Trophoblast cell (in vitro differentiated cells and primary cell): ENCODE measurements at places on chromosomes 1 and 21.

DNA sequence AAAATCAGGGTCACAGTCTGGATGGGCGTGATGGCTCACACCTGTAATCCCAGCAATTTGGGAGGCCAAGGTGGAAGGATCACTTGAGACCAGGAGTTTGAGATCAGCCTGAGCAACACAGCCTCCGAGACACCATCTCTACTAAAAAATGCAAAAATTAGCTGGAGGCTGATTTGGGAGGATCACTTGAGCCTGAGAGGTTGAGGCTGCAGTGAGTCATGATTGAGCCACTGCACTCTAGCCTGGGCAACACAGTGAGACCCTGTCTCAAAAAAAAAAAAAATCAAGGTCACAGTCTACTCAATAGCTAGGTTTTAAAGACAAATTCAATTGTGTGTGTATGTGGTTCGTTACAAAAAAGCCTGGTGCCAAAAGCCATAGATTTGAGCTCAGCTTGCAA lies 34.4 kb downstream of the TRIM67 start:
- DNase-seq: peak; percentile 14

DNA sequence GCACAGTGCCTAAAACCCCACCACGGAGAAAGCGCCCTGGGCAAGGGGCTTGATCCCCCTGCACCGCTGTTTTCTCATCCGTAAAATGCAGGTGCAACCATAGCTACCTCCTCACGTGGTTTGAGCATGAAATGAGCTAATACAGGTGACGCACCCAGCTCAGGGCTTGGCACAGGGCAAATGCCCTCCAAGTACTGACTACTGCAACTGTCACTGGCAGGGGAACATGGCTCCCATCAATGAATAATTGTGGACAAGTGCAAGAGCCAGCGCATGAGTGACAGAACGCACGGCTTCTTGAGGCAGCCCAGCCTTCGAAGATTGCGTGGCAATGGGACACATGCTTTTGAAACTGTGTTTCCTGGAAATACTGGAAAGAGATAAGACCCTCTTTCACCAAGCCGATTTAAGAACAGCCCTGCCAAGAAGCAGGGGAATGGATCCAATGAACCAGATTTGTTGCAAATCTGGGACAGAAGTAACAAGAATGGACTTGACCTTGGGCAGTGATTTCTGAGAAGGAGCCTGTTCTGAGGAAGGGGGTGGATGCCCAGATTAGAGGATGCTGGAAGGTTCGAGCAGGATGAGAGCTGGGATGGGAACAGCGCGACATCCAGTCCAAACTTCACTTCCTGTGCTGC lies 92.8 kb upstream of the IFFO2 start:
- no peak for DNase-seq

- no peak for DNase-seq
Observed at GRCh38 chr1:228337031-228337564, 69.5 kb downstream of the TRIM11 start.

DNA sequence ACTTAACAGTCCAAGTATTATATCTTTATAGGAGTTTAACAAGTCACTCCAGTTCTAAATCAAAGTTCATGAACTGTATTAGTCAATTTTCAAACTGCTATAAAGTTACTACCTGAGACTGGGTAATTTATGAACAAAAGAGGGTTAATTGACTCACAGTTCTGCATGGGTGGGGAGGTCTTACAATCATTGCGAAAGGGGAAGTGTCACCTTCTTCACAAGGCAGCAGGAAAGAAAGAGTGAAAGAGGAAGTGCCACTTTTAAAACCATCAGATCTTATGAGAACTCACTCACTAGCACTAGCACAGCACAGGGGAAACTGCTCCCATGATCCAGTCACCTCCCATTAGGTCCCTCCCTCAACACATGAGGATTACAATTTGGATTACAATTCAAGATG lies 70.0 kb downstream of the CLCA4 start:
- DNase-seq: no peak

DNA sequence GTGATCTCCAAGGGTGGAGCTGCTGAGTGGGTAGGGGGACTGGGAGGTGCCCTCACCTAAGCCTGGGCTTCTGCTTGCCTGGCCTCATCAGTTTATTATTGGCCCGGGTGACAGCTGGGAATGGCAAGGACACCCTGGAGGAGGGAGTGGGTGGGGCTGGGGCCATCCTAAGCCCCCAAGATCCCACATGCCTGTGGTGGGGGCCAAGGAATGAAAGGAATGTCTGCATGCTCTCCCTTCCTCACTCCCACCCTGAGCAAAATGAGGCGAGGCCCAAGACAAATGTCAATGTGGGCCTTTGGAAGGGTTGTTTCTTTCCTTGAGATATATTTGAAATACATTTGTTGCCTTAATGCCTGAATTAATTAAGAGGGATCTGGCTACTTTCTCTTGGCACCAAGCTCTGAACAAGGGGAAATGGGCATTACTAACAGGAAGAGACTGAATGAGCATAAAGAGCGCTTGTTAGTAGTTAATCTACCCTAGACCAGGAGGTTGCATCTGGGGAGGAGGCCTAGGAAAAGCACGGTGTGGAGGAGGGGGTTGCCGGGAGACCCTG lies 19.7 kb upstream of the CHI3L1 start:
- no peak for DNase-seq

DNA sequence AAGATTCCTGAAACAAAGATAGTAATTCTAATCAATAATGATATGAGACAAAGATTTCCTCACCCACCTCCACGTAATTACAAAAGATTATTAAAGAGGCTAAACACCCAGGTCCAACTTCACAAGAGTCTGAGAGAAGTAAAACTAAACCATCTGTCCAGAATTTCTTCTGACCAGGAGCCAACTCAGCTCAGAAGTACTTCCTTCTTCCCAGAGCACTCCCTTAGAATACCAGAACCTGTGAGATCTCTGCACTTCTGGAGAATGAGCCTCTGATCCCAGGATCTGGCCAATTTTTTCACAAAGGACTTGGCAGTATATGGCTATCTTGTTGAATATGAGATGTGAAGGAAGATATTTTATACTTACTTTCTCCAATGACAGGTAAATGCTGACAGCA lies 120.6 kb upstream of the PALMD start:
- DNase-seq: no peak

DNA sequence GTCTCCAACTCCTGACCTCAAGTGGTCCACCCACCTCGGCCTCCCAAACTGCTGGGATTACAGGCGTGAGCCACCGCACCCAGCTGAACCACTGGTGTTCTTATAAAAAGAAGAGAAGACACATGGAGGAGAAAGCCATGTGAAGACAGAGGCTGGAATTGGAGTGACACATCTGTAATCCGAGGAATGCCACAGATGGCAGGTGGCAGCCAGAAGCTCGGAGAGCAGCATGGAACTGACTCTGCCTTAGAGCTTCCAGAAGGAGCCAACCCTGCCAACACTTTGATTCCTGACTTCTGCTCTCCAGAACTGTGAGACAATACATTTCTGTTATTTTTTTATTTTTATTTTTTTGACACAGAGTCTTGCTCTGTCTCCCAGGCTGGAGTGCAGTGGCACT lies 59.0 kb upstream of the ATP2B4 start:
- DNase-seq: peak; percentile 54

DNA sequence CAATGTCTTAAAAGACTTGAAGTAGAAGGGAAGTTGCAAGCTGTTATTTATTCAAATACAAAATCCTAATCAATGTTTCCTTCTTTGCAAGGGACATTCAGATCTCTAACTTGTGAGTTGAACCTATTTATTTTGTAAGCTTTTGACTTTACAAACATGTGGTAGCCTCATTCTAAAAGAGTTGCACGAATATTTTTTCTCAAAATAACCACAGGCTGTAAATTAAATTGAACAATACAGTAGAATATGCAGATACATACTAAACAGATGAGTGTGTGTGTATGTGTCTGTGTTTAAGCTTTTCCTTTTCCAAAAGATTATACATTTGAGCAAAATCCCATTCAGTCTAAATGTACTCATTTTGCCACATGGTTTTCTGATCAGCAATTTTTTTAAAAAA lies 4.8 kb upstream of the DYNLT5 start:
- DNase-seq: no peak

- DNase-seq: no peak
Observed at GRCh38 chr1:193740762-193741161, 554.3 kb upstream of the B3GALT2 start.

DNA sequence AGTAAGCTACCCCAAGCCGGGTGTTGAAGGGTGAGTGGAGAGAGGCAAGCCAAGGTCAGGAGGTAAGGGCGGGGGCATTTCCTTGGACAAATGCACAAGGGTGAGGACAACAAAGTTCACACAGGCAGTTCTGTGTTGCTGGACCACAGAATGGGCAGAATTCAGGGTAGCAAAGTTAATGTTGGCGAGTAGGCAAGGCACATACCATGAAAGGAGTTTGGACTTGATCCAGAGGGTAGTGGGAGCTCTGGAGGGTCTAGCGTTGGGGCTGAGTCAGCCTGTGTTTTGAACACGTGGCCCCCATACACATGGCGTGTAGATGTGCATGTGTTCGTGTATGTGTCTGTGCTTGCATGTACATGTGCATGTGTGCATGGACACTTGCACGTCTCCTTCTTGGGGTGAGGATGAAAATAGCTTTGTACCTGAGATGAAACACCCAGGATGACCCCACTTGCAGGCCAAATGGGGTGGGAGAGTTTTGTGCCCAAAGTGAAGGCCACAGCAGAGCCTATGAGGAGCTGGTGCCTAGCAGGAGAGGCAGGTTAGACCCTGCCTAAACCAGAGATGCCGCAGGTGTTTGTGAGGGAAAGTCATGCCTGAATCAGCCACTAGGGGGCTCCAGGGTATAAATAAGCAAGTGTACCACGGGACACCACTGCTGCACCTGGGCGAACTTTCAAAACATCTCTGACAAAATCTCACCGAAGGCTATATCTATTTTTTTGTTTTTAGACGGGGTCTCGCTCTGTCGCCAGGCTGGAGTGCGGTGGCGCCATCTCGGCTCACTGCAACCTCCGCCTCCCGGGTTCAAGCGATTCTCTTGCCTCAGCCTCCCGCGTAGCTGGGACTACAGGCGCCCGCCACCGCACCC lies 21.8 kb downstream of the SLC27A3 start:
- peak; percentile 71 for DNase-seq

- DNase-seq: no peak
Observed at GRCh38 chr1:20732071-20732587, 374 bp downstream of the SH2D5 start.

DNA sequence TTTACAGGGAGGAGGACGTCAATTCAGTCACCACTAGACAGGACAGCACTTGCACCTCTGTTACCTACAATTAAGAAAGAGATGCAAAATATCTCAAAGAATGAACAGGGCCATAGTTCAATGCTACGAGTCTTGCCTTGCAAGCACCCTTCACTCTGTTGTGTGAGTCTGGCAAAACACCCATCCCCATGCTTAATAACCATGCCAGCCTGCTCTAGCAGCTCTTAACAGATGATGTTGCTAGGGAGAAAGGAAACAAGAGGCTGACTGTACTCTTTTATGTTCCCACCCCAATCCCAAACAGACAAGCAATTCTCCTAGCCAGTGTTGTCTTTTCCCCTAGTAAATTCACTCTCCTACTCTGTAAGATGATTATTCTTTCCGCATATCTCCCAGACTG lies 5.3 kb downstream of the CBR1 start:
- no peak for DNase-seq

GRCh38 chr1:147545133-147545532 lies 3.8 kb downstream of the BCL9 start:
- DNase-seq: no peak

- DNase-seq: peak; percentile 22
Observed at GRCh38 chr1:204102739-204103430, 30.0 kb downstream of the SOX13 start.

DNA sequence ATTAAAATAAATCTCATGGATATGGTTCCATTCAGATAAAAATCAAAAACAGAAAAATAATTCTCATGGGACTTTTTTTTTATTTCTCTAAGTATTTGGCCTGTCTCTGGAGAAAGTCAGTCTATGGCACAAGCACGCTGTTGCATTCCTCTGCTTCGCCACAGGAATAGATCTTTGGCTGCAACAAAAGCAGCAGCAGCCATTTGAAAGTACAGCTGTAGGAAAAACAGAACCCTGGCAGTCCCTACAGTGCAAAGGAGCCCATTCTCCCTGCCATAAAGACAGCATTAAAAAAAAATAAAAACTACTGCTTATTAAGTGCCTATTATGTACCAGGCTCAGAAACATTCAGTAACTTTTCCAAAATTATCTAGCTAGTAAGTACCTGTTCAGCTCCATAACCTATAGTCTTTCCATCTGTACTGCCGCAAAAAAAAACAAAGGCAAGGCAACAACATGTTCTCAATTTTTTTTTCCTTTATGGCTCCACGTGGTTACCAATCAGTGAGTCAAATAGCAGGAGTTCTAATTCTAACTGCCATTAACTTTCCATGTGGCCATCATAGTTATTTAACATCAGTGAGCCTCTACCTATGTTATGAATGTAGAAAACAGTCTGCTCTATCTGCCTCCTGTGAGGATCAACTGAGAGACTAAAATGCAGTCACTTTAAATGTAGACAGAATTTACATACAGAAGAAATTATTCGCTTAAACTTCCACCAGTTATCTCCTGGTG lies 22.7 kb downstream of the SLC35D1 start:
- DNase-seq: no peak

- no peak for DNase-seq
Observed at GRCh38 chr21:32951041-32951440, 74.7 kb upstream of the OLIG2 start.

DNA sequence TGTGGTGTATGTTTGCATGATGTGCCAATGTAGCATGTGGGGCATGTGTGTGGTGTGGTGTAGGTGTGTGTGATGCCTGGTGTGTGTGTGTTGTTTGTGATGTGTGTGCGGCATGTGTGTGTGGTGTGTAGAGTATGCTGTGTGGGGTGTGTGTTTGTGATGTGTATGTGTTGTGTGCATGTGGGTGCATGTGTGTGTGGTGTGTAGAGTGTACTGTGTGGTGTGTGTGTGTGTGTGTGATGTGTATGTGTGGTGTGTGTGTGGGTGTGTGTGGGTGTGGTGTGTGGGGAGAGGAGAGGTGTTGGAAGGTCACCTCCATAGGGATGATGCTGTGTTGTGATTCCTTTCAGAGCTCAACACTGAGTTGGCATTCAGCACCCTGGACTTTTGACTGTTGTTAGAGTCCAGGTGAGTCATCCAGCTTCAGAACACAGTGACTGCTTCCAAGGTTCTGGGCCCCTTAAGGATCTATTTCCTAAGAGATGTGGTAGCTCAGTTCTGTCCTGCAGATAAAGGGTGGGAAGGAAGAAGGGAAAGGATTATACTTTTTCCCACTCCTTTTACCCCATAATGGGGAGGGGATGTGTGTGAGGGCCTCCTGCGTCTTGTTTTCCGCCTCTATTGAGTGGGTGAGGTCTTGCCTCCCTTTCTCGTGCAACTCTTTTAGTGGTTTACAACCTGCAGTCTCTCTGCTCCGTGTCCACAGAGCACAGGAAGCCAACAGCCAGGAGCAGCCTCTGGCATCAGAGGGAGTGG lies 47.6 kb downstream of the RHOU start:
- DNase-seq: peak; percentile 78

DNA sequence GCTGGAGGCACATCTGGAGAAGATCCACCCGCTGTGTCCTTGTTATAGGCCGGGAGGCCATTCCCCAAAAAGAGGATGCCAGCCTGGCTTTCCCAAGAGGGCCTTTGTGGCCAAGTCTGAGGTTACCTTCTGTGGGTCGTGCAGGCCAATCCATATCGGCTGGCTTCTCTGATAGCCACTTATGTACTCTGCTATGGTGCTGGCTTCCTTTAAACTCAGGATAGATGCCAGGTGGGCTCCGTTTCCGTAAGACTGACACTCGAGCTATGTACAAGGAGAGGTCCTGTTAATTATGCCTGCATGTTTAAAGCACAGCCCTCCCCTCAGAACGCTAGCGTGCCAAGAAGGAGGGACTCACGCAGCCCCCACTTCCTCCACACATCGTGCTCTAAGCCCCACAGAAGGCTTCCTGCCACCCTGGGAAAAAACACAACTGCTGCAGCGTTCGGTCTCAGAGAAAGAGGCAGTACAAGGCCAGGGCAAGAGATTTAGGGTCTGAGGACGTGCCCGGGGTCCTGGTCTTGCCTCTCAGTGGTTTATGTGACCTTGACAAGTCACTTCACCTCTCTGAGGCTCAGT lies 11.6 kb downstream of the REG4 start:
- no peak for DNase-seq
